A549 treated with AZD2906 at 1 μM for 4 hours (cell line): ENCODE measurements at places on chromosomes 3 and 15. TPM values are rescaled to one million over a fixed set of nuclear protein-coding genes. Genes with fewer than 3 reads are reported as not detected.

Gene GOLGA6D
- total RNA-seq, result 0.02 to 0.03 TPM in 2 of 5 replicates, not detected in the others

Gene BLM
- 12.1 to 13.6 TPM (median 12.9 TPM) in 5 replicates for total RNA-seq

Gene ACP3
- 0.03 to 0.11 TPM (median 0.05 TPM) in 3 of 5 replicates, not detected in the others for total RNA-seq

Gene ZPLD1
- 0.02 to 0.06 TPM (median 0.03 TPM) in 4 of 5 replicates, not detected in the other for total RNA-seq
